Karpas-422 (cell line): ENCODE measurements at places on chromosomes 7 and 10.

GRCh38 chr7:118330388-118330787 is 105.9 kb downstream of the ANKRD7 start:
- DNase-seq, result no peak

DNA sequence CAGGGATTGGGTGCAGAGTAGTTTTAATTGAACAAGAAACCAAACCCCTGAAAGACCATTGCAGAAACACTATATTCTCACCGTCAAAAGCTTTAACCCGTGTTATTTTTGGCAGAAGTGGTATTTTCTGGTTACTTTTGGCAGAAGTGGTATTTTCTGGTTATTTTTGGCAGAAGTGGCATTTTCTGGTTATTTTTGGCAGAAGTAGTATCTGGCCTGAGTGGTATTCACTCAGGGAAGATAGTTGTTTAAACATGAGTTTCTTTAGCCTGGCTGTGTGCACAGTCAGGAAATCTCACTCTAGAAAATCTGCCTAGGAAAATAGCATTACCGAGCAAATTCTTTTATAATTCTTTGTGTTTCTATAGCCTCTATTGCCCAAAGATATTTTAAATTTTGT is 322.7 kb downstream of the GFRA1 start:
- no peak for DNase-seq

DNA sequence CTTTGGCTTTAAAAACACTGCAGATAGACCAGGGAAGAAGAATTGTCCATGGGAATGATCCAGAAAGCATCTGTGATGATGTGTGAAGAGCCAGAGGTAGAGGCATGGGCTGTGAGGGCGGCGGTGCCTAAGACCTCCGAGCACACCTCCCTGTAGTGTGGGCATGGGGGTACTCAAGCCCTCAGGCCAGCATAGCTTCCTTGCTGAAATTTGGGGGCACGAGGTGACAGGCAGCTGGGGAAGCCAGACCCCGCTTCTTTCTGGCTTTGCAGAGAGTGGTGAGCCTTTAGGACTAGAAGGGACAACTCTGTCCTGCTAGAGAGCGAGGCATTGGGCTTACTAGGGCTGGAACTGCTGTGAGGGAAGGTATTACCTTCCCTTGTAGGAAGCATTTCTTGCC is 187.7 kb upstream of the SH2B2 start:
- no peak for DNase-seq

DNA sequence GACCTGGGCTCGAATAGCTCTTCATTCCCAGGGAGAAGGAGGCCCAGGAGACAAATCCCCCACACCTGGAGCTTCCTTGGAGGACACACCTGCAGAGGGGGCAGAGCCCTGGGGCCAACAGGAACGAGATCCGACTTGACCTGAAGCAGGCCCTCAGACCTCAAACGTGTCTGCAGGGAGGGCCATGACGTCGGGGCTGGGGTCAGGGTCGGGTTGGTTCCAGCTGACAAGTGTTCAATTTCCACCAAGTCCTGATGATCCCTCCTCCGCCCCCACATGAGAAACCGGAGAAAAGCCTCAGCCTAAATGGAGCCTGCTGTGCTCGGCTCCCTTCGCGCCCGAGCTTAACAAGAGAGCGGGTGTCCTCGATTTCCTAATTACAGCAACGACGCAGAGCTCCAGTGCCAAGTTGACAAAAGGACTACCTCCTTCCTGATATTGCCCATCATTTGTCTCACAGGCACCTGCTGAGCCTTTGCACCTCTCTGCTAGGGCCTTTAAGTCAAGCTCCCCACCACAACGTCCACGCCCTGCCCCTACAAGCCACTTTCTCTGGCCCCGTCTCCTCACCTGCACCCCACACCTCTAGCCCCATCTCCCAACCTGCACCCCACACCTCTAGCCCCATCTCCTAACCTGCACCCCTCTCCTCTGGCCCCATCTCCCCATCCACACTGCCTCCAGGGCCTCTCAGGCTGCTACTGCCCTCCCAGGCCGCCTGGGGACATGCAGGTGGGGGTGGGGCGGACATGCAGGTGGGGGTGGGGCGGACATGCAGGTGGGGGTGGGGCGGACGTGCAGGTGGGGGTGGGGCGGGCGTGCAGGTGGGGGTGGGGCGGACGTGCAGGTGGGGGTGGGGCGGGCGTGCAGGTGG is 519.4 kb downstream of the GLRX3 start:
- DNase-seq, result no peak

DNA sequence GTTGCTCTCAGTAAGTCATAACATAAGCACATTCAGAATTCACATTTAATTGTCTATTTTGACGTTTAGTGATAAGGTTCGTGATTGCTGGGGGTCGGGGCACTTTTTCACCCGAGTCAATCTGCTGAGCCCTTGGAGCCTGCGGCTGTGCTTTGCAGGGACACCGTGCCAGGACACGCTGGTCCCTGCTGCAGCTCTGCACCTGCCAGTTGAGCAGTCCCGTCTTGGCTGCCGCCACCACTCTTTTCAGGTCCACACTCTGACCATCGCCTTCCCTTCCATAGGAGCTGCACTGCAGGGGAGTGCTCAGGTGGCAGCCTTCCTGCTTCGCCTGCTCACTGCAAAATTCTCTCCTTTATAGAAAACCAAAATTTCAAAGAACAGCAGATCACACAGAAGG is 36.4 kb downstream of the CUL1 start:
- DNase-seq, result no peak

DNA sequence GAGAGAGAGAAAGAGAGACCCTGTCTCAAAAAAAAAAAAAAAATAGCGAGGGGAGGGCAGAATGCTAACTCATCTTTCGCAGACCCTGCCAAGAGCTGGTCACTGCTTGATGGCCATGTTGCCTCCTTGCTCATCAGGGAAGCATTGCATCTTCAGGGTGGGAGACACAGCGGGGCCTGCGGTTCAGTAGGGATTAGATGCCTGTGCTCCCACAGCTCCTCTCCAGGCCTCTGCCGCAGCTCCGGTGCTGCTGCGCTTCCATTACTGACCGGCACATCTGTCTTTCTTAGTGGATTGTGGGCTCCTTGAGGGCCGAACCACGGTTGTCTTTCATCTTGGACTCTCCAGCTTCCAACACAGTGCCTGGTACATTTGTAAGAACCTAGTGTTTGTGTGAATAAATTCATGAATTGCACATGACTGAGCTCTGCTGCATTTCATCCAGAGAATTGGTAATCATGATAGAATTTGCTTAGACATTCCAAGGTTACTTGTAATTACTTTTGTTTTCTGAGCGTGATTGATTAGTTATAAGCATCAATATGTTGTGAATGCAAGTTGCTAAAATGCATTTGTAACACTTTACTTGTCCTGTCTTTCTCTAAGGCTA is 16.8 kb downstream of the HK1 start:
- no peak for DNase-seq

- DNase-seq, result no peak
Measured at GRCh38 chr7:66301249-66301648, 96.1 kb downstream of the TPST1 start.

DNA sequence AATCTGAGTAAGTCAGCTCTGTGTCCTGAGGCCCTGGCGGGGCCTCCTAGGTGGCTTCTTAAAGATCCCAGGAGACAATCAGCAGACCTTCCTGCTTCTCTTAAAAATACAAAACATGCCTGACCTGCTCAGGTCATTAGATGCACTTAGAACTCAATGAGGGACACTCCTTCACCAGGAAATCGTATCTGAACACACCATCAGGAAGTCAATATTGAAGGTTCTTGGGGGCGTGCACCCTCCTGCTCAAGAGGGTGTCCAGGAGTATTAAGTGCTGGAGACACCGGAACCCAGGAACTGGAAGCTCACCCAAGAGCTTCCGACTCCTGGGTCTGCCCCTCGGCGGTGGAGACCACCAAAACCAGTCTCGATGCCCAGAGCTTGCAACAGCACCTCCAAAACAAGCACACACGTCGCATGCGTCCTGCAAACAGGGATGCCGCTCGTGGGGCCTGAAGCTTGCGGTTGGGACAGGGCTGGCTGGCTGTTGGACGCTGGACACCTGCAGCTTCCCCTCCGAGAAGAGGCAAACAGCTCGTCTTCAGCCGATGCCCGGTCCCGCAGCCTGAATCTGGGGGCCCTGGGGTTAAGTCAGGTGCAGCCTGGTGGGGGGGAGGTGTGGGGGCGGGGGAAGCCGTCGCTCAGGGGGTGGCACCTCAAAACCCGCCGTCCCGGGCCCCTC is 803 bp downstream of the RAPGEF5 start:
- peak; percentile 76 for DNase-seq

GRCh38 chr10:29535012-29535777 is 99.6 kb downstream of the SVIL start:
- no peak for DNase-seq

DNA sequence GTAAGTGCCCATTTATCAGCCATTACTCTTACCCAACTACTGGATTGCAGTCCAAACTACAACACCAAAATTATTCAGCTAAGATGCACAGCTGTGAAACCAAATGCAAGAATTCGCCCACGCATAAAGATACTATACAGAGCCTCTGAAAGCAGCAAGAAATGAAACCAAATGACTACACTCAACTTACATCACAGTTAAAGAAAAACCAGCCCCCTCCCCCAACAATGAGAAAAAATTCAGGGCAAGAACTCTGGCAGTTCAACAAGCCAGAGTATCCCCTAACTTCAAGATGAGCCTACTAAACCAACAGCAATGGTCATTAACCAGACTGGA is 209.1 kb upstream of the VWC2 start:
- DNase-seq, result no peak

DNA sequence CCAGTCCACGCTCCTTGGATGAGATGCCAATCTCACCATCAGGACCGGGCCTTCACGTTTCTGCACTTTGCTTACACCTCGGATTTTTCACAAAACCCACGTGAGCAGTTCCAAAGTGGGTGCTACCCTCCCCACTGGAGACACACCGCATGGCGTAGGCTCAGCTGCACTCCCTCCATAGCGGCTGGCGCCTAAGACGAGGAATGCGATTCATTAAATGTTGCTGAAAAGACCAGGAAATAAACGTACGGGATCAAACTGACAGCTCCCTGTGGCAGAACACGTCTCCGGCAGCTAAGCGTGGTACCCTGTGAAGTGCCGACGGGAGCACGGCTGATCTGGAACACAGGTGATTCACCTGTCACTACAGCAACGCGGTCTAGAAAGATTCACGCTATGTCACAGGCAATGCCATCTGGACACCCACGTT is 209.0 kb downstream of the DIP2C start:
- no peak for DNase-seq

DNA sequence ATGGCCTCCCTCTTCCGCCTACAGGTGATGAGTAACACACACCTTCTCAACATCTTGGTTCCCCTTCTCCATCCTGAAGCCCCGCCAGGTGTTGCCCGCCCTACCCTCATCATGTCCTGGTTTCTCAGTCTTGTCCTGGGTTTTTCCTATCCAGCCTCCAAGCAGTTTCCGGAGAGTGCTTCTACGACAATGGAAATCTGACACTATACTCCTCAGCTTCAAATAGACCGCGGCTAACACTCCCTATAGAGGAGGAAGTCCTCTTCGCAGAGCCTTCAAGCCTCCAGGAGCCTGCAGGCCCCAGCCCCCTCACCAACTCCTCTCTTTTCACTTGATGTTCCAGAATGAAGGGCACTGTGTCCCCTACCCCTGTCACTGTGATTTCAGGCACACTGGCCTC is 147.4 kb downstream of the PRPF18 start:
- no peak for DNase-seq

- DNase-seq, result no peak
Measured at GRCh38 chr10:22438711-22439110, 93.4 kb downstream of the SPAG6 start.

DNA sequence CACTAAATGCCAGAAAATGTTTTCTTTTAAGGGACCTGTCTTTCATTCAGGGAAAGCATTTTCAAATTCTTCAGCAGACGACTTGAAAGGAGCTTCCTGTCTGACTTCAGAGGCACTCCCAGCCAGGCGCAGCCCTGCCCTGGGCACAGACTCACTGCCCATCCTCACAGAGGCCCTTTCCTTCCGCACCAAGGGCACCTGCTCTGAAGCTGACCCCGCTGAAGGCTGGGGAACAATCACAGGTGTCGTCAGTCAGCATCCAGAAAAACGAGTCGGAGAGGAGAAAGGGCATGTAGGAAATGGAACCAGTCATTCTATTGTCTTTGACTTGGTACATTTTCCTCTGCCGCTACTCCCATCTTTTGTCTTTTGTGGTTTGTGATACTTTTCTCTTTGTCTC is 125.3 kb upstream of the PARD3 start:
- DNase-seq, result no peak

DNA sequence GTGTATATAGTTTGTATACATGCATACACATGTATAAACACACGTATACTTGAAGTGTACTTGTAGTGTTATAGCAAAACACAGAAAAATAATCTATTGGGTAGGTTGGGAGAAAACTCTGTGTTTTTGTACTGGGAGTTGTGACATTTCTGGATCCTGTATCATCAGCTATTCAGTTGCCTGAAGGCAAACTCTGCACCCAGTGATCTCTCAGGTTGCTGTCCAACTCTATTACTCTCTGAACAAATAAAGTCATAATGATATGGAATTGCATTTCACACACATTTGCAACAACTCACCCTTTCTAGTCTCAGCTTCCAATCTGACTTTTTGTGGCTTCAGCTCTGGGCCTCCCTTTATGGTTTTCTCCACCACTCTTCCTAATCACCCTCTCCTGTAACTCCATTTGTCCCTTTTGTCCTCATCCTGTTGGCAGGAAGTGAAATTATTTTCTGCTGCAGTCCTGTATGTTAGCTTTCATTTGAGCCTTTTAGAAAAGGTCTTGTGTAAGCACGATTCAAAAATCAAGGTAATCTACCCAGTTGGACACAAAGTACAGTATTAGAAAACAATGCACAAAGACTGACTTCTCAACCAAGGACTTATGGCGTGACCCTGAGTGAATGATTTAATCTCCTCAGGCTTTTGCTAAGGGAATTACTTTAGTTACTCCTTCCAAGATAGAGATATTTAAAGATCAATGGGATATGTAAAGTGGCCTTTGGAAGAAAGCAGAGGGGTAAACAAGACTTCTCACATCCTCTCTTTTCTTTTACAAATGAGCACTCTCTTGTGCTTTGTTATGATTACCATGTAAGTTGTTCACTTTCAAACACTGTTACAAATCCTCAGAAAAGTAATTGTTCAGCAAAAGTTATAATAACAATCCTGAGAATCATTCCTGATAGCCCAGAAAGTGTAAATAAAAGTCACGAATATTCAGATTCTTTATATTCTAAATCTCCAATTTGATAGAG is 249.1 kb downstream of the KCND2 start:
- no peak for DNase-seq

DNA sequence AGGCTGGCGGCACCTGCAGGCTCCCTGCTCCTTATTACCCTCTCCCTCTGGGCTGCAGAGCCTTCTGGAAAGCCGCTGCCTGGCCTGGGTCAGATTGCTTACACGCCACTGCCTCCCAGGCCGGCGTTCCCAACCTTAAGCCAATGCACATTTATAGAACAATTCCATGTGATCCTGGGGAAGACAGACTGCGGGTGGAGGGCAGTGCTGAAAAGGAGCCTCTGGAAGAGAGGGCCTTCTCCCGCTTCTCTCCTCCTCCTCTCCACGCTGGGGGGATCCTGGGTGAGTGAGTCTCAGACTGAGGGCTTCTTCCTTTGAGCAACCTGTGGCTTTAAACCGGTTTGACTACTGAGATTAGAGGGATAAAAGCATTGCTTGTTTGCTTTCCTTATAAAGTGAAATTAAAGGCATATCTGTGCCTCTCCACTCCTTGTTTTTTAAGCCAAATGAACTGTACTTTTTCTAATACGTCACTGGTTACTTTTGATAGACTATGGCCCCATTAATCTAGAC is 5.5 kb downstream of the TACC2 start:
- no peak for DNase-seq
